ENCODE measurements at places on chromosomes 3 and 15.

- DNase-seq, result no peak
Measured at GRCh38 chr15:82040862-82041261, 5.0 kb downstream of the MEX3B start.

DNA sequence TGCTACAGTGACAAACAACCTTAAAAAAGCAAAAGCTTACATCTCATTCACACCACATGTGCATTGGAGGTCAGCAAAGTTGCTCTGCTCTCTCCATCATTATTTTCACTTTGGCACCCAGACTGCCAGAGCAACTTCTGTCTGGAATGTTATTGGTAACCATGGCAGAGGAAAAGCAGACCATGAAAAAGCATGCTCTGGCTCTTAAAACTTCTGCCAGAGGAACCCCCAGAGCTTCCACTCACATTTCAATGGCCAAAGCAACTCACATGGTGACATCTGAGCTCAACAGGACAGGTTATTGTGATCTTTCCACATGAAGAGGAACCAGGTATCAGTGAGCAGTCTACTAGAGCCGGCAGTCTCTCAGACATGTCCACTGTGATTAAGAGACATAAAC, 21.9 kb upstream of the FRMD5 start:
- no peak for DNase-seq

GRCh38 chr3:22284559-22284958, 533.5 kb upstream of the ZNF385D start:
- no peak for DNase-seq

DNA sequence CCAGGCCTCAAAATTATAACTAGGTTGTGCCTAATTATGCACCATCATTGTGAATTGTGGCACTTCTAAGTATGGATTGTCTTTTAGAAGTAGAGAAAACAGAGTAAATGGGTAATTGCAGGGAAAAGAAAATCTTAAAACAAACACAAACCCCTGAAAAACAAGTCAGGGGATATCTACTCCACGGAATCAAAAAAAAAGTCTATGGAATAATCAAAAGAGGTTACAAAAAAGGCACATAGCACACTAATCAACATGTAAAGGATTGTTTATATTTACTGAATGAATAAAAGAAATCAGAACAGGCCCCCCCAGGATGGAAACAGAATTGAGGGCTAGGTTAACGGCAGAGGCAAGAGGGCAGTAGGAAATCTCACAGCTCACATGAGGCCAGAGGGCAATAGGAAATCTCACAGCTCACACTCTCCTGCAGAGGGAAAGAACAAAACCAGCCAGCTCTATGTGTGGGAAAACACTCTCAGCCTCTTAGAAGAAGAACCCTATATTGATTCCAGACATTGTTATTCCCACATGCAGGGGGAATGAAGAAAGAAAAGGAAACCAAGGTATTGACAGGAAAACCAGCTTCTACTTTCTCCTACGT, 72.7 kb upstream of the FNDC3B start:
- no peak for DNase-seq

DNA sequence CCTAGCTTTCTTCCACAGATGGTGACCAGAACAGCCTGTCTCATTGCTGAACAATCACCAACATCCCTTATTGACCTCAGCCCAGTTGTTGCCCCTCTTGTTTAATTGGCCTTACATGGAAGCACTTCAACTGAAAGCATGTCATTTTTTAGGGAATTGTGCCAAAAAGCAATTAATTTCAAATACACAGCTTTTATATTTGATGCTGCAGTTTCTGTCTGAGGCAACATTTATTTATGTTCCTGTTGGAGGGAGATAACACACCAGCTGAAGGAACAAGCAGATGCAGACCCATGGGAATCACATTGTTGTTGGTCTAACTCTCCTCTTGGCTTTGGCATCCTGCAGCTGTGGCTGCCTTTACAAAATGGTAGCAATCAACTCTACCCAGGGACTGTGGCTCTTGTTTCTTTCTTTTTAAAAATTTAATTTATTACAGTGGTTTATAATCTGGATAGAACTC, 498.1 kb upstream of the RGMA start:
- no peak for DNase-seq

DNA sequence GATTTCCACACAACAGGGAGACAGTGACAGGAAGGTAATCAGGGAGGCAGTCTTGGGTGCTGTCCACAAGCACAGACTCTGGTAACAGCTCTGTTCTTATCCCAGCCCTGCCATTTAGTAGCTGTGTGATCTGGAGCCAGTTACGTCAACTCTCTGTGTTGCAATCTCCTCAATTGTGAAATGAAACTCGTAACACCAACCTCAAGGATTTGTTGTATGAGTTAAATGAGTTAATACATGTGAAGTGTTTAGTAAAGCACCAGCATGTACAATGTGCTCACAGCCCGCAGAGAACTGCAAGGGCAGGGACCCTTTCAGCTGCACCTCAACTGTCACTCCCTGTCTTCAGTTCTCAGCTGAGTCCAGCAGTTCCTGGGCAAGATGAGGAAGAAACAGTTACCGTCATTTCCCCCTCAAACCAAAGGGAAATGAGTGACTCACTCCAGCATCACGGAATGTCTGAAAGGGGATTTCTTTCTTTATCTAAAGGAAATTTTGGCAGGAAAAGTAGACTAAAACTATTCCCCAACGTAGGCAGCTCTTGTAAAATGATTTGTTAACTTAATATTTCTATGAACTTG, 39.9 kb upstream of the MB21D2 start:
- no peak for DNase-seq
